ENCODE measurements at places on chromosomes 1 and 21.

DNA sequence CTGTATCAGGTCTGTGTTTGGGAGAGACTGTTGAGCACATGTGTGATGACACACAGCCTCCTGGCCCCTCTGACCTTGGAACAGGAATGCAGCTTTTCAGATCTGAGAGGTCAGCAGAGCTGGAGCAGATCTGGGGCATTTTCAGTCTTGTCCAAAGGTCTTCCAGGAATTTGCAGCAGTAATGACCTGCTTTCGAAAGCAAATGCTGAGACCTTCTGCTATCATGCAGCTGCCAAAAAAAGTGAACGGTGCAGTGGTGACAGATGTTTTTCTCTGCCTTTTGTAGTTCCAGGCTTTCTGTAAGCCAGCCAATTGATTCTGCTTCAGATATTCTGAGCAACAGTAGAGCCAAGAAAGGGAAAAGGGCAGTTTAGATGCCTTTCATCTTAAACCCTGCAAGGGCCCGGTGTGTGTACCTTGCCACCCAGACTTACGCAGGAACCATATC is 137.8 kb upstream of the COA6 start:
- no peaks in the 10 kb centered on the region for H3K36me3 ChIP-seq
- no peak for DNase-seq
- H3K4me3 ChIP-seq = no peak overlapping the region
- H3K4me1 ChIP-seq = peaks cover 5% of the 10 kb centered on the region

GRCh38 chr21:20720623-20721022 is 277.6 kb upstream of the NCAM2 start:
- no peak overlapping the region for H3K27ac ChIP-seq
- H3K36me3 ChIP-seq = no peaks in the 10 kb centered on the region
- H3K4me3 ChIP-seq = no peak overlapping the region

GRCh38 chr21:38500073-38500472 is 1.8 kb upstream of the ERG start:
- no peaks in the 10 kb centered on the region for H3K4me1 ChIP-seq
- H3K4me3 ChIP-seq = no peak overlapping the region
- DNase-seq = no peak
- no peaks in the 10 kb centered on the region for H3K36me3 ChIP-seq
- H3K27me3 ChIP-seq = peaks cover 38% of the 10 kb centered on the region

DNA sequence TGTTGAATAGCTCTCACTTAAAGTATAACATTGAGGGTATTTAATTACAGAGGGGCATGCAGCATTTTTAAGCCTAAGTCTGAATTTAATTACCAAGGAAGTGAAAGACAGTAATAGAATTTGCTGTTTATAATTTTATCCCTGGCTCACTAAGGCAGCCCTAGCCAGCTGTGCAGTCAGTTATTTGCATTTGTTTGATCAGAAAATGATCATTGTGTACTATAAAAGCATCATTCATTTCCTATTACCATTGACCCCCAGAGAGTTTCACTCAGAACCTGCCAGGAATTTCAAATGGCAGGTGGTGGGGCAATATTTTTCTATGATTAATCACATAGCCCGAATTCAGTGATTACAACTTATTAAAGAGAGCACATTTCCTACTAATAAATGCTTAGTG is 277.1 kb upstream of the KAZN start:
- no peak overlapping the region for H3K4me3 ChIP-seq
- H3K27me3 ChIP-seq = peaks cover 21% of the 10 kb centered on the region
- no peak for DNase-seq
- no peak overlapping the region for H3K27ac ChIP-seq
- no peaks in the 10 kb centered on the region for H3K36me3 ChIP-seq

GRCh38 chr1:71859806-71860205 is 422.5 kb downstream of the NEGR1 start:
- DNase-seq = no peak
- H3K36me3 ChIP-seq = no peaks in the 10 kb centered on the region
- H3K4me3 ChIP-seq = no peak overlapping the region
- H3K27me3 ChIP-seq = no peaks in the 10 kb centered on the region

- no peak overlapping the region for H3K27ac ChIP-seq
- no peak for DNase-seq
- H3K27me3 ChIP-seq = peaks cover 10% of the 10 kb centered on the region
Observed at GRCh38 chr1:185996211-185996610, 262.0 kb downstream of the HMCN1 start.

- DNase-seq = no peak
- H3K4me3 ChIP-seq = no peak overlapping the region
- H3K27me3 ChIP-seq = no peaks in the 10 kb centered on the region
- no peaks in the 10 kb centered on the region for H3K4me1 ChIP-seq
- no peaks in the 10 kb centered on the region for H3K36me3 ChIP-seq
- no peak overlapping the region for H3K27ac ChIP-seq
Observed at GRCh38 chr1:53254011-53254640, 15.8 kb upstream of the MAGOH start.

- DNase-seq = no peak
- H3K27ac ChIP-seq = no peak overlapping the region
- peaks cover 8% of the 10 kb centered on the region for H3K4me1 ChIP-seq
Observed at GRCh38 chr1:63362073-63362472, 5.4 kb upstream of the ALG6 start.

DNA sequence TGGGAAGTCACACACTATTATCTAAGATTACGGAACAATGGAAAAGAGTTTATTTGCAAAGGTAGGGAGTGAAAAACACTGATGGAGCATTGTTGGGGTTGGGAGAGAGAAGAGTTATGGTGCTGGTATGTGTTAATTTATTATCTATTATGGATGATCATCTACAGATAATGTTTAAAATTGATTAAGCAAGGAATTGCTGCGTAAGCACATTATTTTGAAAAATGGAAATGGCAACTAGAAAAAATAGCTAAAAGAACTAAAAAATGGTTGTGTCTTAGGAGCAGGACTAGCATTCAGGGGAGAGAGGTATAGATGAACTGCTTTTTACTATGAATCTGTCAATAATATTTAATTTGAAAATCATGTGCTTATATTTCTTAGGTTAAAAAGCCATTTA is 16.0 kb upstream of the ACOT11 start:
- no peaks in the 10 kb centered on the region for H3K4me1 ChIP-seq
- no peaks in the 10 kb centered on the region for H3K36me3 ChIP-seq
- peaks cover 6% of the 10 kb centered on the region for H3K27me3 ChIP-seq
- H3K27ac ChIP-seq = no peak overlapping the region
- no peak overlapping the region for H3K4me3 ChIP-seq

DNA sequence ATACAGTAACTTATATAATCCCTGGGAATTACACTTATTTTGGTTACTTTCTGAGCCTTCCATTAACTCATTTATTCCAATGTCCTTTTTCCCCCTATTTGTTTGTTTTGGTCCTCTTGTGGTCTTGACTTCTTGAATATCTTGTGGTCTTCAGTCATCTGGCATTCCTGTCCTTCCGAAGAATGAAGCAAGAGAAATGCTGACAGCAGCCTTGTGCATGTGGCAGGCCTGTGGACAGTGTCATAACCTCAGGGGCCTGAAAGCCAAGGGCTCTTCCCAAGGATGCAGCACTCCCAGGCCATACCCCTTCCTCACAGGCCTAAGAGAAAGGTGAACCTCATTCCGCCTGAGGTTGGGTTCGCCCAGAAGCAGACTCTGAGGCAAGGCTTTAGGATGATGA is 470.2 kb downstream of the DISC1 start:
- DNase-seq = no peak
- H3K4me1 ChIP-seq = no peaks in the 10 kb centered on the region
- no peaks in the 10 kb centered on the region for H3K36me3 ChIP-seq
- H3K4me3 ChIP-seq = no peak overlapping the region

- H3K4me3 ChIP-seq = no peak overlapping the region
- H3K27me3 ChIP-seq = peaks cover 22% of the 10 kb centered on the region
- no peaks in the 10 kb centered on the region for H3K4me1 ChIP-seq
- H3K27ac ChIP-seq = peak overlapping the region; percentile 25
Observed at GRCh38 chr1:33374336-33375105, 53.6 kb upstream of the A3GALT2 start.

- no peaks in the 10 kb centered on the region for H3K27me3 ChIP-seq
- no peak for DNase-seq
- no peak overlapping the region for H3K27ac ChIP-seq
- H3K36me3 ChIP-seq = peaks cover 5% of the 10 kb centered on the region
- H3K4me1 ChIP-seq = peaks cover 13% of the 10 kb centered on the region
Observed at GRCh38 chr1:108639899-108640560, 20.9 kb downstream of the HENMT1 start.

DNA sequence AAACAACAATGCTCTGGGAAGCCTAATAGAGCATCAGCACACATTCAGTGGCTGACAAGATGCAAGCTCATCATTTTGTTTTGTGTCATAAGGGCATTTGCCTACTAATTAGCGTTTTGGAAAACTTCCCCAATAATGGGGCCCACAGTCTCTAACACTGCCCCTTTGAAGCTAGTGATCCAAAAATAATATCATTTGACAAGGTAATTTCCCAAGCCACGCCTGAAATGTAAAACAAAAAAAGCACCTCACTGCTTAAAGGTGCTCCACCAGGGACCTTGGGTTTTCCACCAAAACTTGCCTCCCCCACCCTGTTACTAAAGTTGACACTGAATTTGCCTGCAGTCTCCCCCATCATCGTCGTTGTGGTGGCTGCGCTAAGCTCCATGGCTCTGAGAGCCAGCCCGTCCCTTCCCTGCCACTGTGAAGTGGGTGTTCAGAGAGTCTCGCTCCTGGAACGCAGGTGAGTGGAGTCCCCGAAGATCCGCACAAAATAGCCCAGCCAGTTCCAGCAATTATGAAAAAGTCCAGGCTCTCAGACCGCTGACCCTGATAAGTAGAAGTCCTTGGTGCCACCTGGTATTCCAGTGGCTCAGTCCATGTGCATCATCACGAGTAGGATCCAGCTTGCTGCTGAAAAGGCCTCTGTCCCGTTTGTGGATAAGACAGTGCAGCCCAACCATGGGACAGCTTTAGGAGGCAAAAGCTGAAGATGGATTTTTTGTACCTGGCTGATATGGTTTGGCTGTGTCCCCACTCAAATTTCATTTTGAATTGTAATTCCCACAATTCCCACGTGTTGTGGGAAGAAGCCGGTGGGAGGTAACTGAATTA is 52.2 kb downstream of the RAB3GAP2 start:
- no peak for DNase-seq
- H3K36me3 ChIP-seq = no peaks in the 10 kb centered on the region
- H3K4me1 ChIP-seq = peaks cover 53% of the 10 kb centered on the region
- H3K4me3 ChIP-seq = no peak overlapping the region
- H3K27me3 ChIP-seq = no peaks in the 10 kb centered on the region
- H3K27ac ChIP-seq = peak overlapping the region; percentile 91

DNA sequence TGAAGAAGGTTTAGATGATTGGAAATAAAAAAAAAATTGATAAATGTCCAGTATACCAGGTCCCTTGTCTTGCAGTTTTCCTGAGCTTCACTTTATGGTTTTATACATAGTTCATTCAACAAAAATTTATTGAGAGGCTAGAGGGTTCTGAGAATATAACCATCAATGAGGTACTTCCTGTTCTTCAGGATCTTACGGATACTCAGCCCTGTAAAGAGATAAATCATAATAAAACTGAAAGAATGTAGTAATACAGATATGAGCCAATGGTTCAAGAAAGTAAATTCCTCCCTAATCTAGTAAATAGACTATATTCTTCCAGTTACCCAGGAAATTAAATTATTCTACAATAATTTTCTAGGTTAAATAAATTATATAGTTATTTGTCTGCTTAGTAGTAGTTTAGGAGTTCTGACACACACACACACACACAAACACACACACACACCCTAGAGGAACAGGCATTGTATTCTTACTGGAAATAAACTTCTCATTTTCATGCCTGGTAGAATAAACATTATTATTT is 70.4 kb upstream of the HMCN1 start:
- no peak overlapping the region for H3K27ac ChIP-seq
- DNase-seq = no peak
- H3K4me1 ChIP-seq = peaks cover 10% of the 10 kb centered on the region
- H3K4me3 ChIP-seq = no peak overlapping the region
- H3K36me3 ChIP-seq = no peaks in the 10 kb centered on the region

Data from naive B cell (primary cell).